Stimulated activated CD8-positive, alpha-beta memory T cell treated with anti-CD3 and anti-CD28 coated beads, Interleukin-15, amount 100 ng/mL, for 4 hours (primary cell): ENCODE measurements at places on chromosomes 2 and 18.

DNA sequence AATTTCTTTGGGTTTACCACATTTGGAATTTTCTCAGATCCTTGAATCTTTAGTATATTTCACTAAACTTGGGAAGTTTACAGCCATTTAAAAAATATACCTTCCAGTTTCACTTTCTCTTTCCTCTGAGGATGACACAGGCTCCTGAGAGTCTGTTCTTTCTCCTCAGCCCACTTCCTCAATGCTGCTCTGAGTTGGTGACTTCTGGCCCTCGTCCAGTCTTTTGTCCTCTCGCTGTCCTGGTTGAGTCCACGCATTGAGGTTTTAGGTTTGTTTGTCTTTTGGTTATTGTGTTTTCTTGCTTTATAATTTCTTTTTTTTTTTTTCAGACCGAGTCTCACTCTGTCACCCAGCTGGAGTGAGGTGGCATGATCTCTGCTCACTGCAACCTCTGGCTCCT lies 40.7 kb upstream of the GALR1 start:
- DNase-seq = no peak

GRCh38 chr18:54787121-54787520 lies 41.2 kb upstream of the RAB27B start:
- DNase-seq = no peak

DNA sequence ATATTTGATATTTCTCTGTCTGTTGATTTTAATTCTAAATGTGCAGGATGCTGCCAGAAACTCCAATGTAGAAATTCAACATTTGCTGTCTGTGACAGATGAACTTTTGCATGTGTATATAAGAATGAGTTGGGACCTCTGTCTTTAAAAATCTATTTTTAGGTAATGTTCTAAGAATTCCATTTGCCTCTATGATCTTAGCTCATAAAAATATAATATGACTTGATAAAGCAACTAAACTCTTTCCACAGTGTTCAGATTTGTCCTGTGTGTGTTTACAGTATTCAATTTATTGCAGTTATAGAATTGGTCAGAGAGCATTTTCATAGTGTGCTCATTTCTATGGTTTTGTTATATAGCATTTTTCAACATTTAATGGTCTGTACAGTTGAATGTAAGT lies 33.6 kb downstream of the RNMT start:
- no peak for DNase-seq

DNA sequence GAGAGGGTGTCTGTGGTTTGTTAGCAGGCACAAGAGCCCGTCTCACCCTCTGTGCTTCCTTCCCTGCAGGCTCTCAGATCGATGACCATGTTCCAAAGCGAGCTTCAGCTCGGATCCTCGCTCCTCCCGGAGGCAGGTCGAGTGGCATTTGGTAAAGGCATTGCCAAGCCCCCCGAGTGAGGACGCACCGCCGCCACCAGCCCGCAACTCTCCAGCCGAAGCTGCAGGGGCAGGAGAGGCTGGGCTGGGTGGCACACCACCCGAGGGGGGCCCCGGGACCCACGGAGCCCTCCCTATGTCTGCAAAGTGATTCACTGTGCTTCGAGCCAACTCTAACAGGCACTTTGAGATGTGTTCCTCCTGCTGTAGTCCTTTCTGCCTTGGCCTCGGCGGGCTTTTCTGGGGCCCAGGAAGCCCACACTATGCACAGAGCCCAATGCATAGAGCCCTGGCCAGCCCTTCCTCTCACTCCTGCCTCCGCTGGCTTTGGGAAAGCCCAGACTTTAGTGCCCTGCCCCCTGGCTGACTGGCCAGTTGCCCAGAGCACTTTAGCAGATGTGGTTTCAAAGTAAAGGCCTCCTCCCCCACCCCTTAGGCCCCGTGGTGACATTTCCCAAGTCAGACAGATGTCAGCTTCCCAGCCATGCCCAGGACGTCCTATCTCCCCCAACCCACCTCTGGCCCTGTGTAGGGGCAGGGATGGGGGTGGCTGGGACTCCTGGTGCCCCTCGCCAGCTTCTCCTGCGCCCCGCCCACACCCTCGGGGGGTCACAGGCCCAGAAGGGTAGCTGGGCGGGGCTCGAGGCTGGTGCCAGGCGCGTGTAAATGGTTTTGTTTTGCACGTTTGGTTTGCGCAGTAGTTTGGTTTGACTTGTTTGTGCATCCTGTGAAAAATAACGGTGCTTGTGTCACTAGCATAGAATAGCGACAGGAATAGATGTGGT lies 23.3 kb upstream of the MAPRE3 start:
- DNase-seq = no peak

DNA sequence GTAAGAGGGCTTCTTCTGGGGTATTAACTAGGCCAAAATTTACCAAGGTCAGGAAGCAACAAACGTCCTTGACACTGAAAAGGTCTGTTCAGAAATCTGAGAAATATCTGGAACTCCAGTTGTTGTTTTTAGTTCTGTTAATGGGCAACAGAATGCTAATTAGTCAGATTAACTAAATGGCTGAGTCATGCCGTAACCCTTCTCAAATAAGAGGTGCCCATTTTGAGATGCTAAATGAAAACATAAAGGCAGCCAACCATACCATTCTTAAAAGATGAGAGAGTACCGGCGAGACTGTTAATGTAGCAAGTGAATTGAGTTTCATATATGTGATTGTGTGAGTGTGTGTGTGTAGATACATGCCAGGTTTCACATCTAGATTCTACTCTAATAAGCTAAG lies 147.9 kb upstream of the GAREM1 start:
- DNase-seq = no peak

- no peak for DNase-seq
These were observed 63.6 kb upstream of the CAVIN2 start for GRCh38 chr2:191910518-191910917.

GRCh38 chr2:164061129-164061746 lies 325.4 kb upstream of the FIGN start:
- DNase-seq = no peak

GRCh38 chr2:233414777-233415570 lies 60.7 kb downstream of the DGKD start:
- peak; percentile 35 for DNase-seq

- no peak for DNase-seq
These were observed 74.3 kb upstream of the ADAM23 start for GRCh38 chr2:206368933-206369569.

- no peak for DNase-seq
These were observed 78.2 kb downstream of the PTGR3 start for GRCh38 chr18:75130591-75131328.

DNA sequence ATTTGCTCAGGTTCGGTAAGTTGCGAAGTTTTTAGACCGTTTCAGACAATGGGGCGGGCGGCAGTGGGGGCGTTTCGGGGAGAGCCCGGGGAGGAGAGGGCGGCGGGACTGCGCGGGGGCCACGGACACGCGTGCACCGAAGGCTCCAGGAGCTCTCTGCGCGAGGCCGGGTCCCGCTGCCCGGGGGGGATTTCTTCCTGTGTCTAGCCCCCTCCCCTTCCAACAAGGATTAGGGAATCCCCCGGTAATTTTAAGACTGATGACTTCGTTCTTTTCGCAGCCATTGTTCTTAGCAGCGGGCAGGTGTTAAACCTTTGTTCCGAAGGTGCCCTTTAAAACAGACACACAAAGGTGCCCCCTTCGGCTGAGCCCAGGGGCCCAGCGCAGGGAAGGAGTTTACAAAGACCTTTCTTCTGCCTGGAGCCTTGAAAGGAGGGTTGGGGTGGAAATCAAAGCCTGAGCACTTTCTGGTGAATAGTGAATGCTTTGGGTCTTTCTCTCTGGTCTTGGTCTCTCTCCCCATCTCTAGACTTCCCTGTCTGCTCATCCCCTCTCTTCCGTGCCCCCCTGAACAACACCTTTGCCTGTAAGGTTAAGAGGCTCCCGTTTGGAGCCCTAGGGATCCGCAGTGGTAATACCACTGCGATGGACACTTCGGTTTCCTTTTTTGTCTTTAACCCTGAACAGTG lies 2.1 kb downstream of the TRIB2 start:
- DNase-seq = no peak

DNA sequence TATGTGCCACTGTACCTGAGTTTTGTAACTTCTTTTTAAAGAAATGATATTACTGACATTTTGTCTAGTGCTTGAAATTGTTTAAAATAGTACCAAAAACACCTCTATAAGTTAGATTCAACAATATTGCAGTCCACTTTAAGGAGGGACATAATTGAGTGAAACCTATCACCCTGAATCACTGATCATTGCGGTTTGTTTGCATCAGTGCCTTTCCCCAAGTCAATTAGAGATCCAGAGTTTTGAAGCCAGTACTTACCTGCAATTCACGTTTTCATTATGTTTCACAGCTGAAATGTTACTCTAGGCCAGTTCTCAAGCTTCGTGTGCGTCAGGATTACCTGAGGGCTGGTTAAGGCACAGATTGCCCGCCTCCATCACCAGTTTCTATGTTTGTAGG lies 26.6 kb upstream of the DLX1 start:
- DNase-seq = no peak
